ENCODE measurements at places on chromosomes 5 and 9.

- DNase-seq = no peak
Measured at GRCh38 chr5:160534914-160535313, 113.3 kb downstream of the PTTG1 start.

- no peak for DNase-seq
Measured at GRCh38 chr5:37875051-37875787, 35.4 kb upstream of the GDNF start.

GRCh38 chr5:114192108-114192507 is 169.8 kb upstream of the KCNN2 start:
- DNase-seq = no peak

GRCh38 chr5:125584140-125584520 is 837.7 kb upstream of the ZNF608 start:
- DNase-seq = no peak

DNA sequence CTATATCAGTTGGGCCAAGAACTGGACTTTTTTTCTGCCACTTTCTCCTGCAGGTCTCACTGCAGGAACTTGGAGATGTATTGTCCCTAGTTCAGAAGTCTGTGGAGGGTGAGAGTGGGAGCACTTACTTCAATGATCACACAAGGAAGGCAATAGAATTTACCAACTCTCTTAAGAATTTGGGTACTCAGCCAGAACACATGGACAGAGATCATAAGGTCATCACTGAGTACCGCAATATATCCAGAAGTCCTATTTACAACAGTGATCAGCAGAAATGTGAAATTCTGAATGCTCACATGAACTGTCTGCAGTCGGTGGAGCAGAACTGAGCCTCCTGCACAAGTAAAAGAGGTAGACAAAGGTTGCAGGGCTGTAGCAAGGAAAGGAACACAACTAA is 101.0 kb downstream of the FAM114A2 start:
- no peak for DNase-seq

GRCh38 chr9:32877639-32878217 is 94.4 kb downstream of the TMEM215 start:
- no peak for DNase-seq

- no peak for DNase-seq
Measured at GRCh38 chr5:141785135-141785534, 93.1 kb downstream of the PCDH1 start.

DNA sequence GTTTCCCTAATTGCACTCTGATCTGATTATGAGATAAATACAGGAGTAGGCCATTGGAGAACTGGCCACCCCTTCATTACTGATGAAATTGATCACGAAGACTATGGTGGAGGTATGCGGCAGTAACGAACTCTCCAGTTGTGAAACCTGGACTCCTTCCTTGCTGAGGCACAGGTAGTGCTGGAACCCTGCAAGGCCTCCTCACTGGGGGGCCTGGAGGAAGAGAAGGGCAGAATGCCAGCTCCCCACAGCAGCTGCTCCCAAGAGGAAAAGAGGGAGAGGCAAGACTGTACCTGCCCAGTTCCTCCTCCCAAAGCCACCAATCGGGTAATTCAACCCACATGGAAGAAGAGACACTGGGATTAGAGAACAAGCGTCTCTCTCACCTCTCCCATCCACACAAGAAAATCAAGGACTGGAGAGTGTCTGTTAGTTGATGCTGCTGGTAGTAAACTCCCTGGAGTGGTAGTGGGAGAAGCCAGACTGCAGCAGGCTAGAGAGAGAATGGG is 19.1 kb upstream of the TRIO start:
- no peak for DNase-seq

- no peak for DNase-seq
Measured at GRCh38 chr5:126869005-126869451, 92.1 kb downstream of the LMNB1 start.

DNA sequence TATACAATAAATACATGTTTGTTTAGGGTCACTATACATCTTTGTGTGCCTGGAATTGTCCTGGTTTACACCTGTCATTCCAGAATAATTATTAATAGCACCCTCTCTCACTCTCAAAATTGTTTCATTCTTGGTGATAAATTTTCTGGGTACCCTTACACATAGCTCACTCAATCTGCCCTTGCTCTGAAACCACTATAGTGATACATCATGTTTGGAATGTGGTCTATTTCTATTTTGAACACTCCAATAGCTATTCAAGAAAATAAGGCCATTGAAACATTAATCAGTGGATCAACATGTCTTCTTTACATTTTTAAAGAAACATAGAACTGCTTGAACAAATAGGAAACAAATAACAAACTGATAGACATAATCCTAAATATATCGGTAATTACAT is 158.7 kb downstream of the ARRDC3 start:
- DNase-seq = no peak

GRCh38 chr9:132673355-132673754 is 3.1 kb downstream of the GTF3C4 start:
- peak; percentile 69 for DNase-seq

- DNase-seq = peak; percentile 80
Measured at GRCh38 chr9:114250235-114250568, 72.7 kb upstream of the ORM1 start.

- DNase-seq = no peak
Measured at GRCh38 chr5:142945845-142946244, 175.7 kb downstream of the ARHGAP26 start.

DNA sequence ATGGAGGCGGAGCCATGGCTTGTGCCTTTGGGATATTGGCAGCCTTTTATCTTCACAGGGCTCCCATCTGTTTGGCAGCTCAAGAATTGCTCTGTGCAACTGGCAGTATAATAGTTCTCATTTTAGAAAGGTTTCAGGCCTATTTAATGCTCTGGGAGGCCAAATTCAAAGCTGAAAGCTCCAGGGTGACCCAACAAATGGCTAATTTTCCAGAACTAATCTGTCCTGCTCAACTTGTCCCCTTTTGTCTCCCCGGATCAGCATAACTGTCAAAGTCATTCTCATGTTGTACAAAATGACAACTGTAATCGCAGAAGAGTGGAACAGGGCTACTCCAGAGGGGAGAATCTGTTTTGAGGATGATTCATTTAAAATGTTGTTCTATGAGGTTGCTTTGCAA is 52.6 kb upstream of the CXCL14 start:
- no peak for DNase-seq

DNA sequence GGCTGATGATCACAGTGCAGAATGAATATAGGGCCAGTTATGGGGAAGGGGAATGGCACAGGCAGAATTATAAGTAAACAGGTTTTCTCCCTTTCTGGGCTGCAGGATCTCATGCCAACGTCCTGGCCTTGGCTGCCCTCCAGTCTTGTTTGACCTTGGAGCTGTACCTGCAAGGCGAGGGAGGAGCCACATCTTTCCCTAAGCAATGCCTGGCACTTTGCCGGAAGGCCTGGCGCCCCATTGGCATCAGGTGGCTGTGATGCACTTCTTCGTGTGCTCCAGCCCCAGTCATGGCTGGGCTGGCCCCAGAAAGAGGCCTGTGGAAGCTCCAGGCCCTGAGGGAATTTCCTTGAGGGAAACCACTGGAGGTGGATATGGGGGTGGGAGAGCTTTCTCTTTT is 16.7 kb upstream of the IQGAP2 start:
- no peak for DNase-seq

DNA sequence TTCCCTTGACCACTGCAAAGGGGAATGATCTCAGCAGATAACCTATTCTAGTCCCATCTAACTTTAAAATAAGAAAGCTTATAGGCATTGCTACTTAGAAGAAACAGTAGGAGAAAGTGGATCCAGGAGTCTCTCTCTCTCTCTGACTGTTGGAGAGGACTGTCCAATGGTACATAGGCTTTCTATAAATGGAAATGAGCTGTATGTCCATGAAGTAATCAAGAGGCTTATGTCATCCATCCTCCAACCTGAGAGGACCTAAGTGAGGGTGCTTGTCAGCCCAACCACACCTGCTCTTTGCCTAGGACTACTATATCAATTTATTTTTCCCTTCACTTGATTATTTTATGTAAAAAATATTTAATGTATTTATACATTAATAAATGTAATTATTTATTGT is 172.3 kb downstream of the PAPPA start:
- no peak for DNase-seq

GRCh38 chr5:139822553-139823425 is 27.2 kb downstream of the PSD2 start:
- no peak for DNase-seq

DNA sequence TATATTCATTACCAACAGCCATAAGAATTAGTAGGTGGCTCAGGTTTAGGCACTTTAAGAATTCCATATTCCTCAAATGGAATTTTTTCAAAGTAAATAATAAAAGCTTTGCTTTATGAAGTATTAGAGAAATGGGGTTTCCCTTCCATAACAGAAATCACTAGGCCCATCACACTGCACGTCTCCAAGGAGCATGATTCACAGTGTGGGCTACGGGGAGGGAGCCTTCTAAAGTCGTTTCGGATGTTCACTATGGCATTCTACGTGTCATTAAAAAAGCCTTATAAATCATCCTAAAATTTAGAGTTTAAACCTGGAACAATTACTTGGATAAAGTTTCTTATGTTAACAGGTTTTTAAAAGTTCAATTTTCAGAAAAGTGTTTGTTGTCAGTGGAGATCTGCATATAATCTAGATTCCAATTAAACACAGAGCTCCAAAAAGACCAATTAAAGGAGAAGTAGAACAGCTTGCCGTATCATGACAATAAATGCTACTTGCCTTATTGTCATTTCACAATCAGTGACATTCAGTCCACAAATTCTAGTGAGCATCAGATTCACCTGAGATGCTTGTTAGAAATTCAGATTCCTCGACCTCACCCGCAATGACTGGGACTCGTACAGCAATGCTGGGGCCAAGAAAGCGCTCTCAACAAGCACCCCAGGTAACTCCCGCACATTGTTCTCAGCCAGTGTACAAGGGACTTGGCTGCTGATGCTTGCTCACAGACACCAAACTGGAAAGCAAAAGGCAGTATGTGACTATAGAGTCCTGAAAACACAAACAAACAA is 115.7 kb downstream of the NFIB start:
- DNase-seq = no peak

GRCh38 chr5:172313915-172314314 is 30.4 kb upstream of the UBTD2 start:
- no peak for DNase-seq

- no peak for DNase-seq
Measured at GRCh38 chr9:120767451-120767850, 25.8 kb downstream of the FBXW2 start.

GRCh38 chr5:56817263-56818014 is 2.1 kb downstream of the MAP3K1 start:
- DNase-seq = no peak

- DNase-seq = no peak
Measured at GRCh38 chr5:7015586-7016256, 302.5 kb downstream of the TENT4A start.

DNA sequence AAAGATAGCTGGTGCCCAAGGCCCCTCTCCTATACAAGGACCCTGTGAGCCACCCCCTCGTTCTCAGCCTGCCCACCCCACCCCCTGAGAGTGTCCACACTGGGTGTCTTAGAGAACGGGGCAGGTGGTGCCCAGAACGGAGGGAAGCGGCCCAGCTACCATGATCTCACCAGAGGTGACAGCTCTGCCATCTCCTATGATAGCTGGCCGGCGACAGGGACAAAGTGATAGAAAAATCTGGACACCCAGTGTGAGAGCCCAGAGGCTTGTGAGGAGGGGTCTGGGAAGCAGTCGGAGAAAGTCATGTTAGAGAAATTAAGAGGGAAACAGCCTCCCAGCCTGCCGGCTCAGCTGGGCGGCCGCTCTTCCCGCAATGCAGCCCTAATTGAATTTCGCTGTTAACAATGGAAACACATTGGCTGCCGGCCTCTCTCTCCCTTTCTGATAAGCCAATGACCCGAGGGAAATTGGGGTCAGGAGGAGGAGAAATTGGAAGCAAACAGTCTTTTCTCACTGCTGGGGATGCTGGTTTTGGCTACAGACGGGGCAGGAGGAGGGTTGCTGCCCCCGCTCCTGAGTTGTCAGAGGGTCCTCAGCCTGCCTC is 32.3 kb downstream of the HK3 start:
- no peak for DNase-seq

- no peak for DNase-seq
Measured at GRCh38 chr9:69193685-69194032, 19.6 kb downstream of the TJP2 start.

- DNase-seq = no peak
Measured at GRCh38 chr5:140287801-140288521, 14.9 kb downstream of the PFDN1 start.

- DNase-seq = no peak
Measured at GRCh38 chr9:114937516-114937915, 7.1 kb upstream of the TNFSF8 start.

DNA sequence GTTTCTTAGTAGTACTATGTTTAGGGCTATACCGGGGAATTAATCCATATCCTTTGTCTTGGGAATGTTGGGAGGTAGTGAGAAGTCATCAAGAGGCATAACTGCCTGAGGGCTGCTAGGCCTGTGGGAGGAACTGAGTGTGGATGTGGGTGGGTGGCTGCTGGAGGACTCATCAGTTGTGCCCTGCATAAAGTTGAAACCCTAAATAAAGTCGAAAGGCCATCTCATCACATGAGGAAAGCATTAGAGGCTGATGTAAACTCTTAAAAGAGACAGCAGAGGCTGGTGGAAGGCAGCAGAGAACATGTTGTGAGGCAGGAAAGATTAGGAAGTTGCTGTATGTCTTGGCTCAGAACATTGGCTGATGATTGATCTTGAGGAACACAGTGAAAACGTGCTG is 143.8 kb downstream of the MAST4 start:
- DNase-seq = no peak

GRCh38 chr9:115775659-115776058 is 377.9 kb upstream of the PAPPA start:
- no peak for DNase-seq

DNA sequence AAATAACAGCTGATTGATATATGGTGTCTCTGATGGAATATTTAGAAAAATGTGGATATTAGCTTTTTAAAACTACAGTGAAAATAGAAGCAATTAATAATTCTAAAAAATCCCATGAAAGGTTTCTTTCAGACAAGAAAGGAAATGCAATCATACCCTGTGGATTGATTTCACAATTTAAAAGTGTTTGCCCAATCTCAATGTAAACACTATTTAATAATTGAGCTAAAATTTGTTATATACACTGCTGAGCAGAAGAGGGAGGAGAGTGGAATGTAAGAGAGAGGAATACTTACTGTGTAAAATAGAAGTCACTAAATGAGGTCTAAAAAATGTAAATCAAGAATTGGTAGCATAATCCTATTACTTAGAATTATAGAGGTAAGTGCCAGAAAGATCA is 76.9 kb downstream of the FEM1C start:
- no peak for DNase-seq

GRCh38 chr5:83368835-83369234 is 102.7 kb upstream of the VCAN start:
- no peak for DNase-seq
